Lower lobe of right lung (tissue), 2 donors: ENCODE measurements at places on chromosomes 6 and 20.
A peak's percentile ranks its signal among the peaks of the same experiment; 100 is the strongest.

- DNase-seq, result no peak
Observed at GRCh38 chr6:141326925-141327324, 805.8 kb upstream of the GJE1 start.

DNA sequence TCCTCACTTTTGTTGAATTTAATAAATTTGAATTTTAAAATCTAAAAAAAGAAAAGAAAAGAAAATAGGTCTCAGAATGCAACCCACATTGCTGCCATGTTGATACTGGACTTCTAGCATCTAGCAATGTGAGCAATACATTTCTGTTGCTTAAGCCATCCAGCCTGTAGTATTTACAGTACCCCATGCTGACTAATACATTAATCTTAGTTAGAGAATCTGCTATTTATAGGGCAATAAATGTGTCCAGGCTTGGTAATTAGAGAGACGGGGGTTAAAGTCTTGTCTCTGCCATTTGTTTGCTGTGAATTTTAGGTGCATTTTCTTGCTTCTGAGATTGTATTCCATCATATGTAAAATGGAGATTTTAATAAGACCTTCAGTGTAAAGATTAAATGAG is 471.3 kb downstream of the DHX35 start:
- no peak for DNase-seq

- DNase-seq, result no peak
Observed at GRCh38 chr6:20211941-20212391, 303 bp downstream of the MBOAT1 start.

GRCh38 chr20:3782597-3782996 is 1.3 kb upstream of the SPEF1 start:
- DNase-seq, result peak; percentile 30

DNA sequence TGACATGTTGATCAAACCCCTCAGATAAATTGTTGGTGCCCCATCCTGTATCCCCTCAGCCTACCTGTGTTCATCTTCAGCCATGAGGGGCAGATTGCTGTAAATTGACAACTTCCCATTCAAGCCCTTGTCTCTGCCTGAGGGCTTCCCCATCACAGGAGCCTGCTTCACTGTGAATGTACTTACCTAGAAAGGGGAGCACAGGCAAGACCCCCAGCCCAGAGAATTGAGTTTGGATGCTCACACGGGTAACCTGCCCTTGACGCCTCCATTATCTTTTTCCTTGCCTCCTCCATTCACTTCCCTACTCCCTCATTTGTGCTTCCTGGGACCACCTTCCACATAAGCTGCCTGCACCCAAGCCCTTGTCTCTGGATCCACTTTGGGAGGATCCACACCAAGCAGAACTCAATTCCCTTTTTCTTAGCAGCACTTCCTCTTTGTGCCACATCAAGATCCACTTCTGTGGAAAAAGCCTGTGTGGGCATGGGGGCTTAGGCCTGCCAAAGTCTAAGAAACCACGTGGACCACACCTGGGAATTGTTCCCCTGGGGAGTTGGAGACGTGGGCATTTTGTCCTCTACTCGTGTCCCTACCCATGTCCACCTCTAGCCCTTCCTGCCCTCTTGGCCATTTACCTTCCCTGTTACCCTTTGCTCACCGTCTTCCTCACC is 103.4 kb upstream of the FOXA2 start:
- no peak for DNase-seq

GRCh38 chr6:75946146-75946831 is 126.2 kb downstream of the IMPG1 start:
- no peak for DNase-seq

DNA sequence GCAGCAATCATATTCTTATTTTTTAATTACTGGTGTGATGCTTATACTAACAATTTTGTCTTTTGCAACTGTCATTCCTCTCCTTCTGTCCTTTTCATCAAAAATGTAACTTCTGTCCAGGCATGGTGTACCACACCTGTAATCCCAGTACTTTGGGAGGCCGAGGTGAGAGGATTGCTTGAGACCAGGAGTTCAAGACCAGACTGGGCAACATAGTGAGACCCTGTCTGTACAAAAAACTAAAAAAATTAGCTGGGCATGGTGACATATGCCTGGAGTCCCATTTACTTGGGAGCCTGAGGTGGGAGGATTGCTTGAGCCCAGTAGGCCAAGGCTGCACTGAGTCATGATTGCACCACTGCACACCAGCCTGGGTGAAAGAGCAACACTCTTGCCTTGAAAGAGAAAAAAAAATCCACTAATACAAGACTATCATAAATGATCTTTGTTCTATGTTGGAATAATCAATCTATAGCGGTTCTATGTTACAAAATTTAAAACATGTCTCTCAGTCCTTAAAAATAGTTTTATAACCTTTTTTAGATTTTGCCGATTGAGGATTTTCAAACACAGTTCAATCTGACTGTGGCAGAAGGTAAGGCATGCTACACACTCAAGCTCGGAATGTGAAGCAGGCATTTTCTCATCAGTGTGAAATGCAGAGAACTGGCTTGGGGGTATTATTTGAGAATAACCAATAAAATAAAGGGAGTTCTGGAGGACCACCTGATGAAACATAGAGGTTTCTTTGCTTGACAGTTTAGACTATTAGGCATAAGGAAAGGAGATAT is 70.4 kb downstream of the ENPP1 start:
- no peak for DNase-seq

DNA sequence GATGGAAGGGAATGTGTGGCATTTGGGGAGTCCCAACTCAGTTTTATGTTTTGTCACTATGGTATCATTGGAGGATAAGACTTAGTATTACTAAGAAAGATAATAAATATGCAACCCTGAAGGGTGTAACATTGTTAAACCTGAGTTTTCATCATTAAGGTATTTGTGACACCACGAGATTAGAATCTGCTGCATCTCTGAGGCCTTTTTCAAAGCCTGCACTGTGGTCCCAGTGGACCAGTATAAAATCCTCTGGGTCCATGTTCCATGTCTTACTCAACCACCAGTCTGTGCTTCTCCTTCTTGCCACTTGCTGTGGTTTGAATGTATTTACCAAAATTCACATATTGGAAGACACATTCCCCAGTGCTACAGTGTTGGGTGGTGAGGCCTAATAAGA is 130.6 kb downstream of the TBX18 start:
- no peak for DNase-seq

GRCh38 chr20:5881703-5882102 is 68.6 kb downstream of the TRMT6 start:
- no peak for DNase-seq

DNA sequence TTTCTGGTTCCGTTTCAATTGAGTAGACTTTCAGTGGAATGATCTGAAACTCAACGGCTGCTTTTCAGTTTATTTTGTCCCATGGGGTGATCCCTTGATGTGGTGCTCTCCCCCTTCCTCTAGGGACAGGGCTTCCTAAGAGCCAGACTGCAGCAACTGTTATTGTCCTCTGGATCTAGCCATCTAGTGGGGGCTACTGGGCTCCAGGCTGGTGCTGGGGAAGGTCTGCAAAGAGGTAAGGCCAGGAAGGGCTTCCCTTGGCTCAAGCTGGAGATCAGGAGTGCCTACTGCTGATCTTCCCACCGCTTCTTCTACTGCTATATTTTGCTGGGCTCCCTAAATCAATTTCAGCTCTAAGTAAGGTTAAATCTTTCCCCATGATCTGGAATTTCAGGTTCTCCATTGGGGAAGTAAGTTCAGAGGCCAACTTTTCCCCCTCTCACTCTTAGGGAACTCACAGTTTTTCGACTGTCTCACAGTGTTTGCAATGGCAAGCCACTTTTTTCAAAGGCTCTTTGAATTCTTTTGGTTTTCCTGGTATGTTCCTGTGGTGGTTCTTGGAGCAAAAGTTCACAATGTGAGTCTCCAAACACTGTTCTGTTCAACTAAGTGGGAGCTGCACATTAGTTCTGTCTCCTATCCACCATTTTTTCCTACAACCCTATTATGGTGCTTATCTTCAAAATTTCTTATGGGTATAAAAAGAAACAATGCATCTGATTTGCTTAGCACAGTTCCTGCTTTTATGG is 286.2 kb upstream of the EXOC2 start:
- no peak for DNase-seq

DNA sequence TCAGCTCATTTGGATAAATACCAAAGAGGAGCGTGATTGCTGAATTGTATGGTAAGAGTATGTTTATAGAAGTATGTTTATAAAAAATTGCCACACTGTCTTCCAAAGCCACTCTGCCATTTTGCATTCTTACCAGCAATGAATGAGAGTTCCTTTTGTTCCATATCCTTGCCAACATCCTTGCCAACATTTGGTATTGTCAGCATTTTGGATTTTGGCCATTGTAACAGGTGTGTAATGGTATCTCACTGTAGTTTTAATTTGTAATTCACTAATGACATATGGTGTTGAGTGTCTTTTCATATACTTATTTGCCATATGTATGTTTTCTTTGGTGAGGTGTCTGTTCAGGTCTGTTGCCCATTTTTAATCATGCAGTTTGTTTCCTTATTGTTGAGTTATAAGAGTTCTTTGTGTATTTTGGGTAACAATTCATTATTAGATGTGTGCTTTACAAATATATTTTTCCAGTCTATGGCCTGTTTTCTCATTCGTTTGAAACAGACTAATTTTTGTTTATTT is 520.2 kb upstream of the SOX4 start:
- DNase-seq, result no peak

DNA sequence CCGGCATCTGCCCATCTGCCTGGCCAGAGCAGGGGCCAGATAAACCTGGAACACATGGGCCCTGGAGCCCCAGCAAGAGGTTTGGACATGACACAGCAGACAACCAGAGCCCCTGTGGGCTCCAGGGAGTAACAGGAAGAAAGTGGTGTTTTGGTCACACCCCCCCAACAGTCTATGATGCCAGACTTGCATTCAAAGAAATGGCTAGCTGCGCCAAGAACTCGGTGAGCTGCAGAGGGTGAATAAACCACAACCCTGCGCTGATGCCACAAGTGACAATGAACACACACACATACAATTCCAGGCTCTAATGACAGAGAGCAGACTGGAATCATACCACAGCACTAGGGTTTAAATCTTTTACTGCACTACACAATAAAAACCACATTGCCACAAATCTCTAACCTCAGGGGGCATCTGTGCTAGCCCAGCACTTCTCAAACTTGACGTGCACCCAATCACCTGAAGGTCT is 34.0 kb downstream of the TRERF1 start:
- no peak for DNase-seq

- DNase-seq, result no peak
Observed at GRCh38 chr20:20956513-20956931, 149.6 kb downstream of the LINC00237 start.

DNA sequence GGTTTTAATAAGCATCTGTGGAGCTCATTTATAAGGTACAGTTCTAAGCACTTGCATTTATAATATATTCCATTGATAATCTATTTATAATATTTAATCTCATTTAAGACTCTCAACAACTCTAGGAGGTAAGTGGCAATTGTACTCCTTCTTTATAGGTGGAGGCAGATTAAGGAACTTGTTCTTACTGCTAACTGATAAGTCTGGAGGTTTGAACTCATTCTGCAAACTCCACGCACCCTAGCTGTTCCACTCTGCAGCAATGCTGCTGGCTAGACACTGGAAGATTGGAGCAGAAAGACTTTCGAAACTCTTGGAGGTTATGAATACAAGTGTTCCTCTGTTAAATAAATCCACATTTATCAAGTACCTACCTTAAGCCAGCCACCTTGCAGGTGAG is 793 bp upstream of the HDAC2 start:
- no peak for DNase-seq

DNA sequence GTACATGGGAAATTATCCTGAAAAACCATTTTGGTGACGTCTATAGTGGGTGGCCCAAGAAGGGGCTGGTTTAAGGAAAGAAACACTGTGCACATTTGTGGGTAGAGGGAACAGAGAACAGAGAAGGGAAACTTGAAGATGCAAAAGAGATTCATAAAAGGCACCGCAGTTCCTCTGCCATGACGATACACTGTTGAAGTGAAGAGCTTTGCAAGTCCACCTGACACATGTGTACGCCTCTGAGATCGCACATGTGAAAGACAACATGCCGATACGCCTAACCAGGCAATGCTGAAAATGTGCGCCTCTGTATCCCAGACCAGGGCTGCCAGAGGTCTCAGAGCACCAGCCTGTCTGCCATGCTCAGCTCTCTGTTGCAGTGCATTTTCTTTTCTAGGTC is 180.9 kb downstream of the KIF16B start:
- no peak for DNase-seq

DNA sequence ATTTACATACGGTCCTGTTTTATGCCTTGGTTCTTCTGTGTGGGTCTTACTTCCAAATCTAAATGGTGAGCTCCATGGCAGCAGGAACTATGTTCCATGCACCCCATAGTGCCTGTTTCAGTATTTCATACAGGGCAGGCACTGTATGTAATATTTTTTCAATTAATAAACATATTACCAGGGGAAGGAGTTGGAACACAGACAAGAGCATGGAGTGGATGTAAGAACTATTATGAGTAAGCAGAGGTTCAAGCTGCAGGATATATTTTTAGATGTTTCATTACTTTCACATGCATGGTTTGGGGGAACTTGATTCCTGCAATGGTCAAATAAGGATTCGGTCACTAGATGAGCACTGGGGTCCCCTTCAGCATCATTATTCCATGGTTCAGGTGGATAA is 108.3 kb downstream of the KIF13A start:
- no peak for DNase-seq

GRCh38 chr6:14452567-14453527 is 335.3 kb downstream of the CD83 start:
- no peak for DNase-seq

GRCh38 chr20:46055269-46055668 is 26.3 kb downstream of the SLC12A5 start:
- no peak for DNase-seq

DNA sequence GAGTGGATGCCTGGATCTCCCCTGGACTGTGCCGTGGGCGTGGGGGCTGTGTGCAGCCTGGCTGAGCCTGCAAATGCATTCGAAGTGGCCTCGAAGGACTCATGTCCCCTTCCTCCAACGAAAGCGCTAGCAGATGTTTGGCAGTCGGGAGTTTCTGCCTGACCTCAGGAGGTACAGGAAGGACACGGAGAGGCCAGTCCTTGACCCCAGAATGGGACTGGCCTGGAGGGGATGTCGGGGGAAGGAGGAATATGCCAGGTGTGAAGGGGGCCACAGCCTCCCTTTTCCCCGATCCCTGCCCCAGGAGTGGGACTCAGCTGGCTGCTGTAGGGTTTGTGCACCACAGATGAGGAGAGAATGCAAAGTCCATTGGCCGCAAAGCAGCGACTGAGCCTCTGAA is 45.6 kb downstream of the APCDD1L start:
- no peak for DNase-seq

GRCh38 chr20:2236256-2236655 is 59.5 kb upstream of the TGM3 start:
- DNase-seq, result no peak

- DNase-seq, result no peak
Observed at GRCh38 chr6:166313255-166314070, 5.3 kb upstream of the PRR18 start.

- DNase-seq, result no peak
Observed at GRCh38 chr20:23482138-23482537, 8.8 kb upstream of the CST8 start.

DNA sequence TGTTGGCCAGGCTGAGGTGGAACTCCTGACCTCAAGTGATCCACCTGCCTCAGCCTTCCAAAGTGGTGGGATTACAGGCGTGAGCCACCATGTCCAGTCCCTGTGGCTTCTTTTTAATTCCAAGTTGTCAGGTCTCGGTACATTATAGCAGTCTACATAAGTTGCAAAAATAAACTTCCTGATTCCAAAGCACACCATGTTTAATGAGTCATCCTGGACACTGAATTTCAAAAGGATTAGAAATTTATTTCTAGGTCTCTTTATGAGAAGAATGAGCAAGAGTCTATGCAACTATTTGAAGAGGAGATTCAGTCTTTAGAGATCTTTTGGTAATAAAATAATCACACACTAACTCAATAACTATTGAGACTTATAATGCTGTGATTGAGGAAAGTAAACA is 63.9 kb upstream of the MCHR2 start:
- DNase-seq, result no peak

- peak; percentile 86 for DNase-seq
Observed at GRCh38 chr6:4134841-4135664, at the start of gene ECI2. Gene ECI2, minus strand, starts transcription at chr6:4135575. Its CDS starts 15 bp downstream, at chr6:4135560.
